LoVo (cell line): ENCODE measurements at places on chromosomes 3 and 15.

DNA sequence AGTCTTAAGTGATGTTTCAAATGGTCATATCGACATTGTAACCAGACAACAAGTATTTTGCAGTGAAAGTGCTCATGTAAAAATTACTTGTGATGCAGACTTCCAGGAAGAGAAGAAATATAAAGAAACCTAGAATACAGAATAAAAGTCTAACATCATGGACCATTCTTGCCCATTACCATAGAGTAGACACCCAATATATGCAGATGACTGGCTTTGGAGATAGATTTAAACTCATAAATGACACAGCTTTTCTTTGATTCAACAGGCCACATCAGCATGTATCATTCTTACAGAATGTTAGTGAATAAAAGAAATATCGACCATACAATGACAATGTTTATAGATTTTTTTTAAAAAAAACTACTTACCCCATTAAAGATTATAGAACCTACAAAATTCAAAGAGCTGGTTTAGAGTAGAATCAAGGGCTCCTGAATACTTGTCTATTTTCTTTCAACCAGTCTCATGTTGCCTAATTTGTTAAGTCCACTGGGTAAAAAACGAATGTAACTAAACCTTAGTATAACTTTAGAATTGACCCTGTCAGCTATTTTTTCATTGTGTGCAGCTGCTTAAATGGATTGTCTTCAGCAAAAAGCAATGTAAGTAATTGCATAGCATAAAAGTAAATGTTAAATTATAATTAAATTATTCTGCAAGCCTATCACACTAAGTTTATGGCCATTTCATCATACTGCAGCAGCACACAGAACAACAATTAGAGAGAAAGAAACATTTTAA, 268.7 kb upstream of the AGTR1 start:
- no peak for DNase-seq

- no peak for DNase-seq
Measured at GRCh38 chr15:49989498-49989897, 129.5 kb downstream of the ATP8B4 start.

DNA sequence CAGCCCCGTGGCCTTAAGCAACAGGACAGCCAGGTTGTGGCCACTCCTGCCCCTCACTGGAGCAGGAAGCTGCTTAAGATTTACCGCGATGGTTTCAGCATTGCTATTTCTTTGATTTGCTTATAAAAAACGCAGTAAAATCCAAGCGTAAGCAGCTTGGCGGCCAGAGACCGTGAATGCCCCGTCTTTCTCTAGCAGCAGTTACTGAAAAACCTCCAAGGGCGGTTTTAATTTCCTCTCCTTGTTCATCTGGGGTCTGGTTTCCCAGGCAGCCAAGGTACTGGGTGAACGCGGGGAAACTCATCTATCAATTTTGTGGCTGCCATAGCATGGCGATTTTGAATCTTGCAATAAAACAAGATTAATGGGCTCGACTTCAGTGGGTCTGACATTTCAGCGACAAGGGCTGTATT, 130.3 kb downstream of the MINAR1 start:
- no peak for DNase-seq

GRCh38 chr15:81754078-81754477, 291.7 kb downstream of the MEX3B start:
- no peak for DNase-seq

DNA sequence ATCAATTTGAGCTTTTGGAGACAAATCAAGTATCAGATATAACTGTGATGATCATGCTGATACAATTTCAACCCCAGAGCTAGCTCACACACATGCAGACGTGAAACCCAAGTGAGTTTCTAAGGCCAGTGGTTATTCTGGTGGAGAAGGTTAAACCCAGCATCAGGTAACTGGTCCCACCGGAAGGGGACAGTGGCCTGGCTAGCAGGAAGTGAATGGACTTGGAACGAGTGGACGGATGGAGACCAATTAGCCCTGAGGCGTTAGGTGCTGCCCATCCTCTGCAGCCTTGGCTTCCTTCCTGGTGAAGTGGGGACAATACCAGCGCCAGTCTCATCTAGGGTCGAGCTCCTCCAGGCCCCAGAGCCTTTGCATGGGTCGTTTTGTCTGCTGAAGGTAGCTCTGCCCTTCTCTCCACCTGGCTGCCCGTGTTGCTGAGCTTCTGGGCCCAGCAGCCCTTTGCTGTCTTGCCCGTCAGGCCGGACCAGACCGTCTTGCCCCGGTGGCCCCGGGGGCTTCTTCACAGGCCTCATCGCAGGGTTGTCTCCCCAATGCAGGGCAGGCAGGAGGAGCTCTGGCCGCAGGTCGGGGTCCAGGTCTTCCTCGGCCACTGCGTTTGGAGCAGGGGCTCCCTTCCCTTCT, 915 bp upstream of the KCTD6 start:
- no peak for DNase-seq

- DNase-seq = no peak
Measured at GRCh38 chr3:52029053-52029452, 27.3 kb downstream of the DUSP7 start.

GRCh38 chr15:96296264-96296663, 34.2 kb upstream of the NR2F2 start:
- DNase-seq = no peak

- no peak for DNase-seq
Measured at GRCh38 chr3:96931119-96931862, 116.9 kb downstream of the EPHA6 start.

DNA sequence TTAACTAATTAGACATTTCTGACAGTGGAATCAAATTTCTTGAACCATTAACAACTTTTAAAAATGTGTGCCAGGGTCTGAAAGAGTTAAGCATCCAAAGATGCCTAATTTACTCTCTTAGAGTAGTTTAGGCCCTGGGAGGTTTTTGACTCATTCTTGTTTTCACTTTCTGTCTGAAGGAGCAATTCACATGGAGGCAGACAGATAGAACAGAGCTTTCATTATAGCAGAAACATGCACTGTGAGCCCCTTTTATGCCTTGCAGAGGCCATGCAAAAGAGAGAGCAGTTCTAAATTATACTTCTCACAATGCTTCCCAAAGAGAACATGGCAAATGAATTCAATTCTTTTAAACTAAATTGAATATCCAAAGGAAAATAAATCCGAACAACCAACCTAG, 554.8 kb downstream of the MFSD1 start:
- no peak for DNase-seq

DNA sequence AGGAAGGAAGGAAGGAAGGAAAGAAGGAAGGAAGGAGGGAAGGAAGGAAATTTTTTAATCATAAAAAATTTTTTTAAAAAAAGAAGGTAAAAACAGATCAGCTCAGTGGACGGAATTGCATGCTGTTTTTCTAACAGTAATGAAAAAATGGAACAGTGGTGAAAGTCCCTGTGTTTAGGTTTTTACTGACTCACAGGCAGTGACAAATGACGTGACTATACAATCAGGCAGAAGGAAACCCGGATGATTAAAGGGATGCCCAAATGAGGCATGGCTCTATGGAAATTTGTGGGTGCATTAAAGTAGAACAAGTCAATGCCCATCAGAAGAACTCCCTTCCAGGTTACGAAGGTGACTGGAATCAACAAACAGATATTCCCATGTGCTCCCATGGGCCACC, 135.0 kb downstream of the IMPG2 start:
- no peak for DNase-seq

- no peak for DNase-seq
Measured at GRCh38 chr3:189646853-189647542, 15.8 kb downstream of the TP63 start.

DNA sequence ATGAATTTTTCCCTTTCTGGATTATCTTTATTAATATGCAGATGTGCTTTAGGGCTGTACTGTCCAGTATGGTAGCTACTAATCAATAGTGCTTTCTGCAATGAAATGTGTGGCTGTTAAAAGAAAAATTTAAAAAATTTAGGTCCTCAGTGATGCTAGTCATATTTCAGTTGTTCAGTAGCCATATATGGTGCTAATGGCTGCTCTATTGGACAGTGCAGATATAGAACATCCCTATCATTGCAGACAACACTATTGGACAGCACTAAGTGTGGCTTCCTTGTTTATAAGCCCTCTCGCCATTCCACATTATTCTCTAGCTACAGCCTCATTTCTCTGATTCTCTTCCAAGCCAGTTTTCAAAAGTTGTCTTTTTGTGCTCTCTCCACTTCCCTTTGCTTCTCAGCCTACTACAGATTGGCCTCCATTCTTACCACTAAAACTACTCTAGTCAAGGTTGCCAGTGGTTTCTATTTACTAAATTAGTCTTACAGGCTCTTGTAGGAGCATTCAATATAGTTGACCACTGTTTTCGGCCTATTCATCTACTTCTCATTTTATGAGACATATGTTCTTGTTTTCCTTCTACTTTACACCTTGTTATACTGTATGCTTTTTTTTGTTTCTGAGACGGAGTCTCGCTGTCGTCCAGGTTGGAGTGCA, 9.5 kb downstream of the MAPK6 start:
- DNase-seq = no peak

GRCh38 chr3:45644791-45645201, 44.4 kb upstream of the SACM1L start:
- no peak for DNase-seq

DNA sequence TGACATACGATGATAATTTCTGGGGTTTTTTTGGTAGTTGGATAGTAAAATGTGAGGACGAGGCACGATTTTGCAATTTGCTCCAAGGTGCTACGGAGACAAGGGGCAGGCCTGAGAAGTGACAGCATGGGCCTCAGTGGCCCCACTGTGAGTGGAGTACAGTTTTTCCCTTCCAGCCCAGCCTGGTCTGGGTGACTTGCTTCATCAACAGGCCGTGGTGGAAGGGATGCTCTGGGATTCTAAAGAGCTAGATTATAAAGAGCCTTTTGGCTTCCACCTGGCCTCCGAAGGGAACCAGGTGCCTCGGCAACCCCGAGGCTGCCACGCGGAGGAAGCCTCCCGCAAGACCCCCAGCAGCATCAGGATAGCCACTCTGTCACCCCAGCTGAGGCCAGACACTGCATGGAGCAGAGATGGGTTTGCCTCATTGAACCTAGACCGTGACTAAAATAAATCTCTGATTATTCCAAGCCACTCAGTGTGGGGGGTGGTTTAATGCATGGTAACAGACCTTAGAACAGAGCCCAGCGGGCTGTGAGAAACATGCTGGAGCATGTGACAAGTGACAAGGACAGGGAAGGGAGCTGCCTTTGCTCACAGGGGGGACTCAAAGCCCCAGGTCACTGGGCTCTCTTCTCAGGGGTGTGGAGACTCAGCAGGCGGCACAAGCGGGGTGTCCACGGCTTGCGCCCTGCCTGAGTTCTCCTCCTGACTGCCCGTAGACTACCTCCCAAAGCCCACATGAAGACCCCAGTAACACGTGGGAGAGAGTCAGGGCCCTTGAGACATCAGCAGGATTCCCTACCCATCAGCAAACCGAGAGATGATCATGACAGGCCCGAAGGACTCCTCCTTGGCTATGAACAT, 22.6 kb upstream of the SLC41A3 start:
- no peak for DNase-seq

- DNase-seq = no peak
Measured at GRCh38 chr3:45528429-45528828, 66.1 kb upstream of the LIMD1 start.

DNA sequence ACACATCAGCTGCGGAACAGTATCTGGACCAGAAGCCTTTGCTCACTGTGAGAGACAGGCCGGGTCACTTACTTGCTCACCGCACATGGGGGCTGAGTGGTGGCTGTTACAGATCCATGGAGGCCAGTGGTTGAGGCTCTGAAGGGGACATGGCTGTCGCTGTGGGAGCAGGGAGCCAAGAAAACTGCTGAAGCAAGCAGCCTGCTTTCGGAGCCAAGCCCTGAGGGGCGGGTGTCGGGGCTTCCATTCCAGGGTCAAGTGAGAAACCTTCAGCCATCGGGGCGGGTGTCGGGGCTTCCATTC, 42.3 kb upstream of the ADAMTS17 start:
- no peak for DNase-seq
